ENCODE measurements at places on chromosomes 13 and 19. TPM values are rescaled to one million over a fixed set of nuclear protein-coding genes. Genes with fewer than 3 reads are reported as not detected.

UBE2L5 gene
- not detected for polyA plus RNA-seq

TTC9B gene
- not detected for polyA plus RNA-seq

MCF2L gene
- 38.6 TPM for polyA plus RNA-seq

ZNF419 gene
- polyA plus RNA-seq: 5.0 TPM

SLC39A3 gene
- 66.8 TPM for polyA plus RNA-seq

FBL gene
- polyA plus RNA-seq: 102 TPM

All from heart right ventricle (tissue), 16 donors.